CD4-positive, alpha-beta T cell treated with Interleukin-1 beta for 1 hour (primary cell): ENCODE measurements at places on chromosomes 1 and 21.

- no peak for DNase-seq
Observed at GRCh38 chr21:35007348-35007747, 41.8 kb downstream of the RUNX1 start.

DNA sequence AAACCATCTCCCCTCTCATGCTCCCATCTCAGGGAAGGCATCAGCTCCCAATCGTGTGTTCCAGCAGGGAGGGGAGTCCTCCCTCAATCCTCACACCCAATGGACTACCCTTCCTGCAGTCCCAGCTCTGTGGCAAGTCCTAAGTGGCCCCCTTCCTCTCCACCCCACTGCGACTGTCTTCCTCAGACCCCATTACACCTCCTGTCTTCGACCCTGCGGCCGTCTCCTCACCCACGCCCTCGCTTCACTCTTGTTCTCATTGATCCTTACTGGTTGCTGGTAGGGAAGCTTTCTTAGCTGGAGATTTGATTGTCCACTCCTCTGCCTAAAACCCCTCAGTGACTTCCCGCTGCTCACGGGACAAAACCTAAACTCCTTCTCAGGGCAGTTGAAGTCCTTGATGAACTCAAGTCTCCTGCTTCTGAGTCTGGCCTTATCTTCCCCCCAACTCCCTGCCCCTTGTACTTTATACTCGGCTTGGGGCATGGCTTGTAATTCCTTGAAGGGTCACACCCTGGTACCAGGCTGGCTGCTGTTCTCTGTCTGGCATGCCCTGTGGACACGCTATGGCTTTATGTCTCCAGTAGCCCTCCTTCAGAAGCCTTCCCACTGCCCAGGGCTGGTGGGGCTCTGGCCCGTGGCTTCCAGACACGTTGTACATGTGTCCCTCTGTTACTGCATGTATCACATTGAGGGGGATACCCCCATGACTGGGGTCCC is 2.3 kb upstream of the EPS8L3 start:
- no peak for DNase-seq

- no peak for DNase-seq
Observed at GRCh38 chr1:100178091-100178490, at the start of gene LRRC39. TSS of gene LRRC39 (minus strand) at chr1:100178256. CDS start at chr1:100168516, 9,740 bp downstream.

- DNase-seq, result no peak
Observed at GRCh38 chr1:55720261-55720660, 505.1 kb upstream of the USP24 start.

DNA sequence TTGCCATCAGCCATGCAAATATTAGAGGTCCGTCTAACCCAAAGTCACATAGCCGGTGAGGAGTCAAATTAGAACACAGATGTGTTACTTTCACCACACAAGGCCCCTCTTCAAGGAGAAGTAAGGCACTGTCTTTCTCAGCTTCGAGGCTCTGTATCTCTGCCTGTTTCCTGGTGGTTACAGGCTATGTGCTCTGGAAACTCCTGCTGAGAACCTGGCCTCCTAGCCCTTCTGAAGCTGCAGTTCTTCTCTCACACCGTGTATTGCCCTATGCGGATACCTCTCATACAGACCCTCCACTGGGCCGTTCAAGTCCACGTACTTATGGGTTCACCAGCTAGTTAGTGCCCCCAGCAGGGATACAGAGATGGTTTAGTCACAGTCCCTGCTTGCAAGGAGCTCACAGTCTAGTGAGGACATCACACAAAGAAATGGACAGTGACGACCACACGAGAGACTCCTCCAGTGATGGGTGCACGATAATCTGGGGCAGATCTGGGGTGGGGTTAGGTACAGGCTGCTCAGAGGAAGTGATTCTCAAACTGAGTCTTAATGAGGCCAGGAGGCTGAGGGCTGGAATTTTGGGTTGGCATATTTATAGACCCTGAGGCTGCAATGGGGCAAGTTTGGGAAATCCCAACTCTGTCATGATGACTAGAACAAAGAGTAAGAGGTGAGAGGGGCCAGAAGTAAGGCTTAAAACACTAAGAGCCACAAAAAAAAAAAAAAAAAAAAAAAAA is 22.8 kb upstream of the ELOA start:
- DNase-seq, result peak; percentile 16

DNA sequence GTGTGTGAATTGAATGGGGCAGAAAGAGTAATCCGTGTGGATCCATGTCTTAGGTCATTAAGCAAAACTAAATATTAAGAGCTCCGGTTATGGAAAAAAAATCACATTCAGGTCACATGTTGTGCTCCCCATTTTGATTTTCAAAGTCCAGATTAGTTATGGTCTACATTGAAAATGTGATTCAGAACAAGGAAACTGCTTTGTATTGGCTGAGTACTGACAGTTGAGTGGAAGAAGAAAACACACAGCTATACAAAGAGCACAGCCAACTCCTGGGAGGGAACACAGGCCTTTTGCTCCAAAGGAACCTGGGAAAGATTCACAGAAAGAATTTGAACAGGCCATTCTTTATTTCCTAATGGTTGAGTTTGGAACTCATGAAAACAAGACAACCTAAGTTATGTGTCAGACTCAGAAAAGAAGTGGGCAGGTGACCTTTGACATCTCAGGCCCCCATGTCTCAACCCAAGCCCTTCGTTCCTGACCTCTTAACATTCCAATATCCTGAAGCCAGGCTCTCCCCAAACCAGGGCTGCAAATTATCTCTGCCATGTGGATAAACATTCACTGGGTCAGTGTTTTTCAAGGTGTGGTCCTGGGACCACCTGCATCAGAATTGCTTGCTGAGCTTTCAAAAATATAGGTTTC is 159.3 kb upstream of the LMO4 start:
- DNase-seq, result no peak

DNA sequence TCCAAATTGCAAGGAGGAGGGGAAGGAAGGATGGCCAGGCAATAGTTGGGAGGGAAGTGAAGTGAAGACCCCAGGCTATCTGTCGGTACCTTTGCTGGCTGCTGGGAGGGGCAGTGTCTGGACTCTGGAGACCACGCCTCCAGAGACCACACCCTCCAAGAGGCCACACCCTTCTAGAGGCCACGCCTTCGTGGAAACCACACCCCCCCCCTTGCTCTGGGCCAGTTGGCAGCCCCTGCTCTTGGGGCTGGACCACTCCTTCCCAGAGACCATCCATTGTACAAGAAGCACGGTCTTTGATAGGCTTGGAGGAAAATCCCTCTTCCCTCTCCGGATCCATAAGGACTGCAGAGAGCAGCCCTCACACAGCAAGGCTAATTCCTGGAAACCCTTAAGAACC is 73.1 kb downstream of the RYR2 start:
- DNase-seq, result no peak

DNA sequence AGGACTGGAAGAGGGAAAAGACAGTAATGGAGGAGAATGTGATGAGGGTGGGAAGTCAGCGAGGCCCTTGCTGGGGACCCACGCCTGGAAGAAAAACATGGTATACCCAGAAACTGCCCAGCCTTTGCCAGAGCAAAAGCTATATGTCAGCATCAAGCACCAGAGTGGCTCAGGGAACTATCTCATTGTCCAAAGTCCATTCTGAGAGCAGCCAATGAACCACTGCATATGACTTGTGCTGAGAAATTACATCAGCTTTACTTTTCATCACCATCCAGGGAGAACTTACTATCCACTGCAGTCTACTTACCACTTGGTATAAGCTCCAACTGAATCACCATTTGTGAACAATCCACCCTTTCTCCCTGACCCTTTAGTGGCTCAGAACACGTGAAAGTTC is 148.1 kb downstream of the TTLL7 start:
- no peak for DNase-seq

- DNase-seq, result no peak
Observed at GRCh38 chr1:227939791-227940771, 7.7 kb downstream of the WNT9A start.

- DNase-seq, result peak; percentile 6
Observed at GRCh38 chr1:38608202-38608864, 251.2 kb downstream of the RRAGC start.

- DNase-seq, result no peak
Observed at GRCh38 chr1:6111571-6111970, 65.9 kb downstream of the KCNAB2 start.

DNA sequence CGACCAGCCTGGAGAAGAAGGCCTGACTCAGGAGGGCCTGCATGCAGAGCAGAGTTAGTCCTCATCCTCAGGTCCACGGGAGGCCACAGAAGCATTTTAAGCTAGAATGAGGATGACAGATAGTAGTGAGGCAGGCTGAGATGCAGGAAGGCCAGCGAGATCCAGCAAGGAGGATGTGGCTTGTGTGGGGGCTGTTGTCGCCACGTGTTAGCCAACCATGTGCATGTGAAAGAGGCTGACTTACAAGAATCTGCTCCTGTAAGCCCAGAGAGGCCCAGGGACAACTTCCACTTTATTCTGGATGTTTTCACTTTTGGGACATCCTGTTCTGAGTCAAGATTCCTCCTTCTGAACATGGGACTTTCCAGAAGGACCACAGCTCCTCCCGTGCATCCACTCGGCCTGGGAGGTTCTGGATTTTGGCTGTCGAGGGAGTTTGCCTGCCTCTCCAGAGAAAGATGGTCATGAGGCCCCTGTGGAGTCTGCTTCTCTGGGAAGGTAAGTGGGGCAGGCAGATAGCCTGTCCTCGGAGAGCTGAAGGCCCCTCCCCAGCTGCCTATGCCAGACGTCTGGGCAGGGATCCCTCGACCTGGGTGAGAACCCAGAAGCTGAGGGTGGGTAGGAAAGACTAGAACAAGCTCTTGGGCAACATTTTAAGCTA is at the start of gene SLAMF8:
TSS of gene SLAMF8 (plus strand) at position 433 of the 661 bp plus-strand sequence. CDS start at position 459, 26 bp downstream.
- DNase-seq, result peak; percentile 61

DNA sequence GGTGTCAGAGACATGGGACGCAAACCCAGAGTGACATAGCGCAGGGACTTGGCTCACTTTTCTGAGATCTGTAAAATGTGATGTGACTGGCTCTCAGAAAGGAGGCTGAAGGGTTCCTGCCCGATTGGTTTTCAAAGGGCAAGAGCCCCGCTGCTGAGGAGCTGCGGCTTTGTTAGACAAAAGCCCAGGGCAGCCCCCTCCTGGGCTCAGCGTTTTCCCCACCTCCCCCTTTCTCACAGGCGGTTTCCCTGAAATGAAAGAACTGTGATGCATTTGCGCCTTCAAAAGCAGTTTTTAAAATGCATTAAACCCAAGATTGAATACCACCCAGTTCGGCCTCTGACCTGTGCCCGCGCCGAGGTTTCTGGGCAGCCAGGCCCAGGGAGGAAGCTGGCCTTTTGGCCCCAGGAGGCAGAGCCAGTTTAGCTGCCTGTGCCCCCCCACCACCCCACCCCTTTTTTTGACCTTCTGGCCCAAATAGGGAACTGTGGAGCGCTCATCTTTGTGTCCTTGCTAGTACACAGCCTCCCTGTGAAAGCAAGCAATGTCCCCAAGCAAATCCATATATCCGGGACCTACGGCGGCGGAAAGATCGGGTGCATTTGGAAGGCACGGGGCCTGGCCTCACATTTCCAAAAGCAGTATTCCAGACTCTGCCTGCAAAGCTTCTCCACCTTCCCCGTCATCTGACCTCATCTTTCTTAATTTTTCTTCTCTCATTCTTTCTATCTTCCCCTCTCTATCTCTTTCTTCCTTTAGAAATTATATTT is 28.6 kb downstream of the CD247 start:
- peak; percentile 67 for DNase-seq

- DNase-seq, result no peak
Observed at GRCh38 chr1:226979115-226979516, 39.0 kb downstream of the COQ8A start.

DNA sequence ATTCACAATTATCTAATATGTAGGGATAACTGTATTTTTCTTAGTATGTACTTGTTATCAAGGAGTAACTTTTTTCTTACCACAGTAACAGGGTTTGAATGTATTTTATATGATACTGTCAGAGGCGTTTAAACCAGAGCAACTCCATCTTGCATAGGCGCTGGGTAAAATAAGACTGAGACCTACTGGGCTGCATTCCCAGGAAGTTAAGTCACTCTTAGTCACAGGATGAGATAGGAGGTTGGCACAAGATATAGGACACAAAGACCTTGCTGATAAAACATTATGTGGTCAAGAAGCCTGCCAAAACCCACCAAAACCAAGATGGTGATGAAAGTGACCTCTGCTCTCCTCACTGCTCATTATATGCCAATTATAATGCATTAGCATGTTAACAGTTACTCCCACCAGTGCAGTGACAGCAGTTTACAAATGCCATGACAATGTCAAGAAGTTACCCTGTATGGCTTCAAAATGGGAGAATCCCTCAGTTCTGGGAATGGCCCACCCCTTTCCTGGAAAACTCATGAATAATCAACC is 64.8 kb downstream of the RPE65 start:
- no peak for DNase-seq

DNA sequence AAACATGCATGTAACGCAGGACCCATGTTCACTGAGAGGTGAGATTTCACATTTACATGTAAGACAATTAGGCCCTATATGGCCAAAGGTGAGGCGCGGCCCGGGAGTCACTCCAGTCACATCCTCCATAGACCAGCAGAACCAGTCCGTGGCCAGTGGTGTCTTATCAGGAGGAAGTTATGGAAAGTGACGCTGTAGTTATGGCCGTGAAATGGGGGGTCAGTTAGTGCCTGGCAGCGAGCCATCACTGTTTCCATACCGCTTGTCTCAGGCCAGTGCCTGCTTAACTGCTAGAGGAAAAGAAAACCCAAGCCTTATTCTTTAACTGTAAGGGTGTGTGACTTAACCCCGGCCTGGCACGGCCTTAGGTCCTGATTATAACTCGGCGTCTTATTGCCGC is 6.1 kb downstream of the C1orf159 start:
- DNase-seq, result no peak

GRCh38 chr1:165153182-165153581 is 203.3 kb downstream of the LMX1A start:
- DNase-seq, result no peak

DNA sequence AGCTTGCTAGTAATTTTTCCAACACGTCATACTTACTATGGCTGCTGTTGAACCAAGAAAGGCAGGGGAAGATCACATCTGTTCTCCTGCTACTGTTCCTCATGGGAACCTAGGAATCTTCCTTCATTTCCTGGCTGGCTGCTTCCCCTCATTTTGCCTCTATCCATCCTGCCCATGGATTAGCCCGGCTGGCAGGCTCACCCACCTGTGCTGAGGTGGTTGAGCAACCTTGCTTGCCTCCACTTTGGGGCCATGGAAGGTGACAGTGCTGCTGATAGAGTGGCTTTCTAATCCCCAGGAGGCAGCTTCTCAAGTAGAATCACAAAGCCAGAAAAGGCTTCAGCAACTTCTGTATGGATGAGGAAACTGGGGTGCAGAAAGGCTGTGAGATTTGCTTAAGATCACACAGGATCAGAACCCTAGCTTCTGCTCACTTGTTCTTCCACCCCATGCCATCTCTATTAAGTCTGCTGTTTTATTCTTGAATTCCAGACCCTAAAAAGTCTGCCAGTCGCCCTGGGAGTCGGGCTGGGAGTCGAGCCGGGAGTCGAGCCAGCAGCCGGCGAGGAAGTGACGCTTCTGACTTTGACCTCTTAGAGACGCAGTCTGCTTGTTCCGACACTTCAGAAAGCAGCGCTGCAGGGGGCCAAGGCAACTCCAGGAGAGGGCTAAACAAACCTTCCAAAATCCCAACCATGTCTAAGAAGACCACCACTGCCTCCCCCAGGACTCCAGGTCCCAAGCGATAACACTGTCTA is 6.2 kb upstream of the BMP8A start:
- DNase-seq, result no peak

DNA sequence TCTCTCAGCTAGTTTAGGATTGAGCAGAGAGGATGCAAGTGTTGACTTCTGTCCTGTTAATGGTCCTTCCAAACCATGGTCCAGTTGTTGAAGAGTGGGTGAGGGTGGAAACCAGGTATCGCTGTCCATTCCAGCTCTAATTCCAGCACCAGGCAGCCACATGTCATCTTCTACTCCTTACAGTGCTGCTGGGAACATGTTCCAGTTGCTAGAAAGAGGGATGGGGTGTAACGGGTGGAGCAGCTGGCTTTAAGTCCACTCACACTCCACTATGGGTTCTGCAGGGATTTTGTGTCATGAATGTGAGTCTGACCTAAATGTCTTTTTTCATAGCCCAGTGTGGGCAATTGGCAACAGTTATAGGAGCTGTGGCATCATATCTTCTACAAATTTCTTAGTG is 25.2 kb downstream of the NOS1AP start:
- no peak for DNase-seq
